ENCODE measurements at places on chromosomes 3 and 15.

- no peak for DNase-seq
Measured at GRCh38 chr3:111314898-111315297, 227.1 kb upstream of the CD96 start.

DNA sequence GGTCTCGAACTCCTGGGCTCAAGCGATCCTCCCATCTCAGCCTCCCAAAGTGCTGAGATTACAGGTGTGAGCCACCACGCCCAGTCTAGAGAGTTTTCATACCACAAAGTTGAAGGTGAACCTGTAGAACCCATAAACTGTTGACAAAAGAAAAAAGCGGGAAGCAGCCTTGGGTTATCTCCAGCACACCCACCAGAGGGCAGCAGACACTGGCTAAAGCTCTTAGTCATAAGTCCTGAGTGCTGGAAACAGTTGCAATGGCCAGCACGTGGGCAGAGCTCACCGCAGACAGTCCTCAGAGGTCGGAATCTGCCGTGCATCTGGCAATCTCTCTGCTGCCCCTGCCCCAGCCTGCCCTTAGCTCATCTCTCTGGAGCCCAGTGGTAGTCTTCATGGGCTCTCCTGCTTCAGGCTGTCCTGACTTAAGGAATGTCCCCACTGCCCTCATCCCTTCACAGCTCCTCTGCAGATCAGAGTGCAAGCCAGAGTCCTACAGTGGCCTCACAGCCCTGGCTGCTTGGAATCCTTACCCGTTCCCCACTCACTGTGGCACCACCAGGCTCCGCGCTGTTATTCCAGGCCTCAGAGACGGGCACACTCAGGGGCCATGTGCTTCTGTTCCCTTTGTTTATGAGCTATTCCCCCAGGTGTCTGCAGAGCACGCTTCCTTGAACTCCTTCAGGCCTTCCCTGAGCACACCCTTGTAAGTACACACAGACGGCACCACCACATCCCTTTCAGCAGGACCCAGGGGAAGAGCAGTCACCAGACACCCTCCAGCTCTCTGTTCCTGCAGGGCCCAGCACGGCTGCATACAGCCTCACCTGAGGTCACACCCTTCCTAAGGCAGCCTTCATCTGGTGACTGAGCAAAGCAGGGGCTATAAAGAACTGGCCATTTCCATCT, 8.8 kb upstream of the ELP6 start:
- DNase-seq = peak; percentile 94

- no peak for DNase-seq
Measured at GRCh38 chr15:62164396-62165103, 535 bp downstream of the C2CD4B start.

DNA sequence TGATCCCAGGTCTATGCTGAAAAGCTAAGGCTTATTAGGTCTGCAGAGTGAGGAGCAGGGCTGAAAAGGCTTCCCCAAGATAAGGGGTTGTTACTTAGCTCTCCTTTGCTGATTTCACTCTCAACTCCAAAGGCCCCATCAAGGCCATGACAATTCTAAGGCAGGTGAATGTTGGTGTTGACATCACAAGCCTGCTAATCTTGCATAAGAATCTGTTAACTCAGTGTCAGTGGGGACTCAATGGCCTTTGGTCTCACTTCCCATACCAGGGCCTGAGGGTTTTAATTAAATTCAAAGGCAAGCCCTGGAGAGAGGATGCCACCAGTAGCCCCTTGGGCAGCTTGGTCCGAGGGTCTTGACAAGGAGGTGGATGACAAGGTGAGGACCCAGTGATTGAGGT, 9.4 kb upstream of the ALAS1 start:
- peak; percentile 27 for DNase-seq

DNA sequence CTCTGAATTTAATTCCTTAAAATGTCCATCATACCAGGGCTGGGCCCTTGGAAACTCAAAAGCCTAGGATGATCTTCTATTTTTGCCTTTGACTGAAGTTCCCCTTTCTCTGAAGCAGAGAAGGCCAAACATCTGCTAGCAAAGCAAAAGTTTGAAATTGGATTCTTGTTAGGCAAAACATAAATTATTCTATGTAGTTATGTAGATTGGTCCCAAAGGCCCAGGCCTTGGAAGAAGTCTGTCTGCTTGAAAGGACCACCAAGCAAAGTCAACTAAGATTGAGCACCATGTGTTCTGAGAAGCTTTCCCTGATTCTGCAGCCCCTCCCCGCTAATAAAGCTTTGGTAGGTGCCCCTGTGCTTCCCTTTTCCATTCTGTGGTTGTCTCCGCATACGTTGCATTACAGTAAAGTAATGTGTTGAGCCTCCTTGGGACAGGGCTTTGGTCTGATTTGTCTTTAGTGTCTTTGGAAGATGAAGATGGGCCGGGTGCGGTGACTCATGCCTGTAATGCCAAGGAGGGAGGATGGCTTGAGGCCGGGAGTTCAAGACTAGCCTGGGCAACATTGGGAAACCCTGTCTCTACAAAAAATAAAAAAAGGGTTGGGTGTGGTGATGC, 56.4 kb downstream of the RPL39L start:
- peak; percentile 5 for DNase-seq

GRCh38 chr3:175704366-175705055, 845.4 kb downstream of the NAALADL2 start:
- no peak for DNase-seq

- DNase-seq = no peak
Measured at GRCh38 chr3:191085091-191085490, 114.0 kb upstream of the OSTN start.

- no peak for DNase-seq
Measured at GRCh38 chr3:126549861-126550487, 8.8 kb downstream of the C3orf22 start.
